NCI-H1048 (cell line): ENCODE measurements at places on chromosomes 5 and 9.

DNA sequence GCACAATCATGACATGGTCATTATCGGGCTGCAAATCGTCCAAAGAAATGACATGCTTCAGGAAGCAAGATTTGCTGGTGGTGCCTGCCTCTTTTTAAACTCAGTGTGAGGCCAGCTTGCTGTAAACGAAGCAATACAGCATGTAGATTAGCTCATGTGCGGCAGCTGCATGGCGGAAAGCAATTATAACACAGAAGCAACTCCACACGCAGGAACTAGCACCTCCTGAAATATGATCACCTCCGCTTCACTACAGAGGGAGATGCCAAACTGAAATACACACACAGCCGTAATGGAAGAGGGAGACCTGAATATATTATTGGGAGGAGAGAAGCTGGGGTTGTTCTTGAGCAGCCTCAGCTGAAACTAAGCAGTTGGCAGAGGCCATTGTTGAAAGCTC, 312.5 kb downstream of the PSAT1 start:
- no peak for DNase-seq

- DNase-seq = no peak
Measured at GRCh38 chr5:1135696-1136525, 24.0 kb upstream of the SLC12A7 start.

DNA sequence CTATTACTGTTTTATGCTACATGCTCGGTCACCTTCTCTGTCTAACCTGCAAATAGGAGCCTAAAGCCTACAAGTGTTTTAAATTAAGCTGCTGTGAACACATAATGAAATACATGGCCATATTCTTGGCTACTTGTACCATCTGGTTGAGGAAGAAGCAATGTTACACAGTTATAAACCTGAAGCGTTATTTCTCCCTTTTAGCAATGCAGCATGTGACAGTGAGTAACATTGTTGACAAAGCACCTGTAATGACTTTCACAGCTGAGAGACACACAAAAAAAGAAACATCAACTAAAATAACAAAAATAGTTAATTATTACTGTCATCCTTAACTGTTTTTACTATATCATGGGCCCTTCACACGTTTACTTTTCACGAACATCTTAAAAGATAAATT, 146.9 kb downstream of the RORB start:
- DNase-seq = no peak

GRCh38 chr9:107945493-107945892, 455.9 kb upstream of the KLF4 start:
- no peak for DNase-seq

- no peak for DNase-seq
Measured at GRCh38 chr5:67515020-67515689, 318.6 kb upstream of the CD180 start.

DNA sequence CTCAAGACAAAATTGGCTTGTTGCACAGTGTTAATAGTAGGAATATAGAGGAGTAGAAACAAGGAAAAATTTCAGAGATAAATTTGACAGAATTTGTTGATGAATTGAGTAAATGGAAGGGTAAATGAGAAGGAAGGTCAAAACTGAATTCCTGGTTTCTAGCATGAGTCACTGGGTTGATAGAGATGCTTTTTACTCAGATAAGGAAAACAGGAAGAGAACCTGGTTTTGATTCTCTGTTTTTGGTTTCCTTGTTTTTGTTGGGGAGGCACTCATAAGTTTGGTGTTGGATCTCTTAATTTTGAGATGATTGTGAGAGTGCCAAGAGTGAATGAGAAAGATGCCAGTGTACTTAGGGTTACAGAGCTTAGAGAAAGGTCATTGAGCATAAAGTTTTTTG, 7.1 kb downstream of the LRRC70 start:
- DNase-seq = no peak

GRCh38 chr9:137916540-137916939, 39.0 kb downstream of the CACNA1B start:
- no peak for DNase-seq

- no peak for DNase-seq
Measured at GRCh38 chr5:151095341-151096000, 14.6 kb upstream of the TNIP1 start.

- no peak for DNase-seq
Measured at GRCh38 chr5:74281166-74281565, 359.4 kb downstream of the ENC1 start.

DNA sequence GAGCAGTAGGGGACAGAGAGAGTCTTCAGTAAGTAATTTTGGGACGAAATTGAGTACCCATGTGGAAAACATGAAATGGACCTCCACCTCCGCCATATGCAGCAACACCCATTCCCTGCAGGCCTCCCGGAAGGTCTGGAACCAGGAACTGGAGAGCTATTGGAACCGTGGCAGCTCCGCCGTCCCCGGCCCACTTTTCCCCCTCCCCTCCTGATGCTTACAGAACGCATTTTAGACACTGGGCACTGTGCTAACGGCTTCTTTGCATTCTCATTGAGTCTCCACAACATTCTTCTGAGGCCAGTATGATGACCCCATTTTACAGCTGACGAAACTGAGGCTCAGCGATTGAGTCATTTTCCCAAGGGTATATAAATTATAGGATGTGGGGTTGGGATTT, 20.4 kb upstream of the ZBTB43 start:
- DNase-seq = no peak

- DNase-seq = no peak
Measured at GRCh38 chr9:84759300-84759750, 89.8 kb downstream of the NTRK2 start.

GRCh38 chr5:156361436-156362109, 34.6 kb downstream of the SGCD start:
- DNase-seq = no peak

DNA sequence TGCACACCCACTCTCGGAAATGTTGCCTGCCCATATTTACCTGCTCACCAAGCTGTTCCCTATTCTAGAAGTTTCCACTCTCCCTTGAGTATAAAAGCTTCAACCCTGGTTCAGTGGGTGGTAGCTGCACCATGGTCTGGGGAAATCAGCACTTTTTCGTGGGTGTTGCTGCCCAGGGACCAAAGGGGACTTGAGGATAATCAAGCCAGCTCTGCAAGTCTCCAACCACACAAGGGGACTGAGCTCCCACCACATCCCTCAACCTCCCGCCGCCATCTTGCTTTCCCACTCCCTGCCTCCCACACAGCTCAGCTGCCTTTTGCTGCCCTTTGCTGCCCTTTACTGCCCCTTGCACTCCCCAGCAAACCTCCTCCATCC, 210.0 kb downstream of the AUH start:
- no peak for DNase-seq

DNA sequence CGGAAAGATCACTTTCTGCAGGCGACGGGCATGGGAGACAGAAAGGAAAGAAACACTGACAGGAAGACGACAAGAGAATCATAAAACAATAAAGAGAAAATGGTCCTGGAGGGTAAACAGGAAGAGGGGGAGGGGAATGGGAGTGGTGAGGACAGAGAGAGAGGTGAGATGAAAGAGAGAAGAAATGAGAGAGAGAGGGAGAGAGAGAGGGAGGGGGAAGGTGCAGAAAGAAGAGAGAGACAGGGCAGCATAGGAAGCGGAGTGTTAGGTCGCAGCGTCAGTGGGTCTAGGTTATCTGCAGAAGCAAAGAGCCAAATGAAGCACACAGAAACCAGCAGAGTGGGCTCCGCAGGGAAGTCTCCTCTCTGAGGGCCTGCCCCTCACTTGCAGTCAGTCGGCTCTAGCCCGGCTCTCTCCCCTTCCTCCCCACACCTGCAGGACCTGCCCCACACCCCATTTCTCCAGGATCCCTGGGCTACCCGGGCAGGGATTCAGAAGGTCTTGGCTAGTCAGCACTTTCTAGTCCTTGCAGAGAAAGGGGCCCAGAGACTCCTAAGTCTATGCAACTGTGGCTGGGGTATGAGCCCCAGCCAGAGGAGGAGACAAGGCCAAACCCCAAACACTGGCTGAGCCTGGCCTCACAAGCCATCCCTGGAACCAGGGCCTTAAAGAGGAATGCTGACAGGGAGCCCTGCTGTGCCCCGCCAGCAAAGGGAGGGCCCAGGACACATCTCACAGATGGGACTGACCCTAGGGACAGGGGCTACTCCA, 29.7 kb upstream of the MEIKIN start:
- no peak for DNase-seq

DNA sequence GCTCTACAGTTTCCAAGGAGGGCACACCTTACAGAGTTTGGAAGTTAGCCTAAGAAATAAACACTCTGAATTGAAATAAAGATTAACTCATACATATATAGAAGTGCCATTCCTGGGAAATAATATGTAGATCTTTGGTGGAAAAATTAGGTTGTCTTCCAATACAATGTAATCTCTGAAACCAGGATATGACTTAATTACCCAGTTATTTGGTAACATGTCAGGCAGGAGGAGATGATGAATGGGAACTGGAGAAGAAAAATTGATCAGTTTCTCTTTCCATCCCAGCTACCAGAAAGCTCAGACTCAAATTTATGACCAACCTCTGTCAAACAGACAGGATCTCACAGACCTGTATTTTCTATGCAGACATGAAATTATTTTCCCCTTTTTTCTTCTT, 215.2 kb upstream of the SNX2 start:
- DNase-seq = no peak

DNA sequence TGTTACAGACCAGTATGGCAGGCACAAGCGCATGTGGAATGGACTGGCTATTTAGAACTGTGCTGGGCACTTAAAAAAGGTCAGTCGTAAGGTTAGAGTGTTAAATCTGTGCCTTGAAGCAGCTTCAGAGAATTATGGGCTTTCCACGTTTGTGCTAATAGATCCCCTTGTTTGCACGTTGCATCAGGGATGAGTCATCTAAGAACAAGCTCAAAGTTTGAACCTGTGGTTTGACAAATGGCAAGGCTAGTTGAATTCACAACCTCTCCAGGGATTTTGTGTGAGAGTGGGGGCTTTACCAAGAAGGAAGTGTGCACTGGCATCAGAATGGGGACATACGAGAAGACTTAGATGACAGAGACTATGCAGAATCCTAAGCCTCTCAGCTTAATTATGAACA, 249.6 kb downstream of the IRX1 start:
- no peak for DNase-seq

DNA sequence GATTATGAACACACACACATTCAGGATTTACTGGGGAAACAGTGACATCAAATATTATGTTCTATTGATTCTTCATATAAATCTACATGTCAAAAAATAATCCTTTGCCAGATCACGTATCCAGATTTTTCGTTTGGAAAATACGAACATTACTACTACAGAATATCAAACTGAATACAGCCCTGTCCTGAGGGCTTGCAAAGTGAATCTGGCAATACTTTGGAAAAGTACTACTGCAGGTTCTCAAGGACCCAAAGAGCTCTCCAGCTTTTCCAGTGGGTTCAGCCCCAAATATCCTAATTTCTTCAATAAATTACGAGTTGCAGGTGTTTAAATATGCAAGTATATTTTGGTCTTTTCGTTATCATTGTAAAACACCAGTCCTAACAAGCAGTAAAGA, 411 bp upstream of the NDUFS4 start:
- DNase-seq = no peak
